ENCODE measurements at places on chromosomes 1 and 21.

GRCh38 chr1:12135612-12136011 is 31.2 kb upstream of the TNFRSF1B start:
- no peak for DNase-seq

DNA sequence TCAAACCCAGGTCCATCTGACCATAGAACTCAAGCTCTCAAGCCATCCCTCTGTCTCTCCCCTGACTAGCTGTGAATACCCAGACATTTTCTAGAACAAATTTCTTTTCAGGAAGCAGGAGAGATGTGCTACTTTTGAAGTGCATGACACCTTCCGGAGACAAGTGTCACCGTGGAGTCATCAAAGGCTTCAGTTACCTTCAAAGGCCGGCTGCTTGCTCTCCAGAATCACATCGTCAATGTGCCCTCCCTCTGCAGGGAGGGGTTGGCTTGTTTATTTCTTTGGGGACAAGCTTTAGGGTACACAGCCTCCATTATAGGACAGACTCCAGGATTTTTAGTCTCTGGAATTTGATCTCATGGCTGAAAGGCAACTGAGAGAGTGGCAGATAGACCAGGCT is 37.7 kb upstream of the IGSF21 start:
- peak; percentile 1 for DNase-seq

GRCh38 chr1:192516776-192517297 is 58.7 kb upstream of the RGS1 start:
- DNase-seq, result peak; percentile 20

- DNase-seq, result no peak
These were observed 11.2 kb downstream of the AGO1 start for GRCh38 chr1:35894183-35894582.

GRCh38 chr1:14896381-14897079 is 257.0 kb upstream of the TMEM51 start:
- DNase-seq, result no peak

DNA sequence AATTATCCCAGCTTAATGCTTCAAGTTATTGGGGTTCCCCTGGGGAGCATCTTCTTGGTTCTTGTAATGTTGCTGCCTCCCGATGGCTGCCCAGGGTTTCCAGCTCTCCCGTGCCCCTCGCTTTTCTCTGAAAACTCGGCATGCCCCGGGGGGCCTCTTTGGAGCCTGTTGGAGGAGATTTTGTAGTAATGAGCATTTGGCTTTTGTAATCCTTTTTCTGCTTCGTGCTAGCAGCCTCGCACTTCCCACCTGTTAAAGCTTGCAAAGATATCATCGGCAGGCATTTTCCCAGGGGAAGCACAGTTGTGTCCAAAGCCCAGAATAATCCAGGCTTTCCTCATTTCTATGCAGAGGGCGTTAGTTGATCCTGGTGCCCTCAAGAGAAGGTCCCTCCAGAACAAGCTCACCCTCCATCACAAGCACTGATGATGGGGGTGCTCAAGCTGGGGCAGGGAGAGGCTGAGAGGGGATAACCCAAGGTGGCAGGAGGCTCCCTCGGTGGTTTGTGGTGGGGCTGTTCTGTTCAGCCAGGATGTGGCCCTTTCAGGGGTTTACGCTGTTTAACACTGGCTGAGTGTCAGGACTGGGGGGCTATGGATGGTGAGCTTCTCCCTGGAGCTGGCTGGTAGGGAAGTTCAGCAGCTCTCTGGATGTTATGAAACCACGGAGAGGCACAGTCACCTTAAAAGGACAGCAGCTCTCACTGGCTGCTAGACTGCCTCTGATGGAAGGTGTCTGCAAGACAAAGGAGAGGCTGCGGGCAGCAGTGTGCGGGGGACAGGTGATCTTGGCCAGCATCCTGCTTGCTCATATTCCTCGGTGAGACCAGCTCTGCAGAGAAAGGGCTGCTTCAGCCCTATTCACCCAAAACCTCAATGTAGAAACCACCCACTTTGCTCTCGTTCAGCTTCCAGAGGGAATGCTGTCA is 477.1 kb upstream of the VAMP3 start:
- DNase-seq, result no peak

DNA sequence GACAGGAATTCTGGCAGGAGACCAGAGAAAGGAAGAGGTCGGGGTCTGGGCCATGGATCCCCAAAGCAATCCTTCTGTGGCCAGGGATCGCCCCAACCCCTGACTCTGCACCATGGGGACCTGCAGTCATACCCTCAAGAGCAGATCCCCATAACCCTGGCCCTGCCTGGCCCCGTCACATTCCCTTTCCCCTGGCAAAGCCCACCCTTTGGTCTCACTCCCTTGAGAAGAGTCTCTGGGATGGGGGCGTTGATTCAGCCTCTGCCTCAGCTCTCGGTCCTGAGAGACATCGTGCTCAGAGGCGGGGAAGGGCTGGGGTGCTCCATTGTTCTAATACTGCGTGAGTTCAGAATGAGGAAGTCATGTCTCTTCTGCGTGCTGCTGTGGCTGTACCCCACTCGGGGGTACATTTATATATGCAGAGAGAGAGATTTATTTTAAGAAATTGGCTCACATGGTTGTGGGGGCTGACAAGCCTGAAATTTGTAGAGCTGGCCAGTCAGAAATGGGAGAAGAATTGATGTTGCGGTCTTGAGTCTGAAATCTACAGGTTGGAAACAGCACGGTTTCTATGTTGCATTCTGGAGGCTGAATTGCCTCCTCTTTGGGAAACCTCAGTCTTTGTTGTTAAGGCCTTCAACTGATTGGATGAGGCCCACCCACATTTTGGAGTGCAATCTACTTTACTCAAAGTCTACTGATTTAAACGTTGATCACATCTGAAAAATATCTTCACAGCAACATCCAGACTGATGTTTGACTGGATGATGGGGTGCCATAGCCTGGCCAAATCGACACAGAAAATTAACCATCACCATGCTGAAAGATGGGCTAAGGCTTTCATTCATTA is 4.2 kb upstream of the PADI2 start:
- no peak for DNase-seq

GRCh38 chr21:40575976-40576375 is 271.0 kb downstream of the DSCAM start:
- DNase-seq, result no peak

DNA sequence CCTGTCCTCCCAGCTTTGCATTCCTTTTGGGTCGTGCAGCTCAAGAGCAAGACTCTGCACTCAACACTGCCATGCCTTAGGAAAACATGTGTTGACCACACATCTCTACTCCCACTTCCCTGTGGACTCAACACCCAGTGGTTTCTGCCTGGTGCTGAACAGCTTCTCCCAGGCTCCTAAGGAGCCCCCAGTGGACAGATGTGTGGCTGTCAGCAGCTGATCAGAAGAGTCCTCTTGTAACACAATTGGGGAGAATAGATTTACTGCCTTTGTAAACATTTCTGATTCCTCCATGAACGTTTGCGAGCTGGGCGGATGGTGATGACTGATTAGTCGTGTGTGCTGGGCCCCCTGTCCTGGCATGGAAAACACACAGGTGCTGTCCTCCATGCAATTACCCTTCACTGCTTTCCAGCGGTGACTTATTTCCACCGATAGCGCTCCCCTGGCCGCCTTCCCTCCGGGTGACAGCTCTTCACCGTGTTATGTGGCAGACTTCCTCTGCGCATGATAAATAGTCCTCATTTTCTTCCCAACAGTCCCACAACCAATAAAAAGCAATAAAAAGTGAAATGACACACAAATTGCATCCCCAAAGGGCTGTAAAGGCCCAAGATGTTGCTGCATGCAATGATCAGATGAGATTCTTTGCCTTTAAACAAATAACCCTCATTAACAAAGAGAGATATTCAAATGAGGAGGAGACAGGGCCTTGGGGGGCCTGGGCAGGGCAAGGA is 249.4 kb upstream of the AJAP1 start:
- DNase-seq, result no peak

GRCh38 chr1:29642519-29642918 is 406.2 kb downstream of the PTPRU start:
- DNase-seq, result no peak

- DNase-seq, result no peak
These were observed 3.3 kb upstream of the CASZ1 start for GRCh38 chr1:10799726-10800125.

DNA sequence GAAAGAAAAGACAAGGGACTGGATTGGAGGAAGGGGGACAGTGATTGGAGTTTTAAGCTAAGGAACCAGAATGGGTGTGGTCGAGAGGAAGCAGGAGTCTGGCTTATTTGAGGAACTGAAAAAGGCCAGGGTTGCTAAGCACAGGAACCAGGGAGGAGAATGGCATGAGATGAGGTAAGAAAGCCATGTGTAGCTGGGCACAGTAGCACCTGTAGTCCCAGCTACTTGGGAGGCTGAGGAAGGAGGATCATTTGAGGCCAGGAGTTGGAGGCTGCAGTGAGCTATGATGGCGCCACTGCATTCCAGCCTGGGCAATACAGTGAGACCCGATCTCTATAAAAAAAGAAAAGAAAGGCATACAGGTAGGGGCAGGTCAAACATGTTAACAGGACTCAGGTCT is 8.1 kb upstream of the KHDRBS1 start:
- DNase-seq, result no peak

- DNase-seq, result no peak
These were observed 34.2 kb downstream of the VWA5B1 start for GRCh38 chr1:20324704-20325406.

DNA sequence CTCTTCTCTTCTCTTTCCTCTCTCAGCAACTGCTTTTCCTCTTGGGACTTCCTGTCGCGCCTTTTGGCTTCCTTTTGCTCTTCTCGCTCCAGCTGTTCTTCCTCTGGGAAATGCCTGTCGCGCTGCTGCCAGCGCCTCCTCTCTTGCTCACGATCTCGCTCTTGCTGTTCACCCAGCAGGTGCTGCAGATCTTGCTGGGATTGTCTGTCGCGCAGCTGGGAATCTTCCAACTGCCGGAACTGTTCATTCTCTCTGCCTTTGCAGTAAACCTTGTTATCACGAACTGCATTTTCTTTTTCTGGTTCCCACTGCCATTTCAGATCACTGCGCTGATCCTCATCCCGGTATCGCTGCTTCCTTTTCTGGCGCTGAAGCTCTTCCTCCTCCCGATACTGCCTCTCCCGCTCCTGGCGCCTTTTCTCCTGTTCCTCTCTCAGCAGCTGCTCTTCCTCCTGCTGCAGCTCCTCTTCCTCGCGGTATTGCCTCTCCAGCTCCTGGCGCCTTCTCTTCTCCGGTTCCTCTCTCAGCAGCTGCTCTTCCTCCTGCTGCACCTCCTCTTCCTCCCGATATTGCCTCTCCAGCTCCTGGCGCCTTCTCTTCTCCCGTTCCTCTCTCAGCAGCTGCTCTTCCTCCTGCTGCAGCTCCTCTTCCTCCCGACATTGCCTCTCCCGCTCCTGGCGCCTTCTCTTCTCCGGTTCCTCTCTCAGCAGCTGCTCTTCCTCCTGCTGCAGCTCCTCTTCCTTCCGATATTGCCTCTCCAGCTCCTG is 5.8 kb downstream of the TCHH start:
- no peak for DNase-seq

DNA sequence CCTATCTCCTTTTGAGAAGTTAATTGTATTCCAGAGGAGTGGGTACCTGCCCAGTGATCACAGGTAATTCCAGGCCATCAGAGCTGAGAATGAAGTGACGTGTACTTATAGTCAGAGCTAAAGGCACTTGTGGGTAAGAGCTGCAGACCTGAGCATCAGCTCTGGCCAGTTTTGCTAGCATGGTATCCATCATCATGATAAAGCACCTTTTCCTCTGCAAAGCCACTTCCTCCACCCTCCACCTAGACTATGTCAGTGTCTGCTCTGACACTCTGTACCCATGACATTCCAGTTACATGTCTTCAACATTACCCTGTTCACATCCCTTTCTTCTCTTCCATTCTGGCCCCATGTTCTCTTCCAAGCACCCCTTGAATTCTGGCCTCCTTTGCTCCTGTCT is 157.3 kb downstream of the GRIK3 start:
- no peak for DNase-seq

- DNase-seq, result no peak
These were observed 214.1 kb upstream of the L1TD1 start for GRCh38 chr1:61980561-61980960.

DNA sequence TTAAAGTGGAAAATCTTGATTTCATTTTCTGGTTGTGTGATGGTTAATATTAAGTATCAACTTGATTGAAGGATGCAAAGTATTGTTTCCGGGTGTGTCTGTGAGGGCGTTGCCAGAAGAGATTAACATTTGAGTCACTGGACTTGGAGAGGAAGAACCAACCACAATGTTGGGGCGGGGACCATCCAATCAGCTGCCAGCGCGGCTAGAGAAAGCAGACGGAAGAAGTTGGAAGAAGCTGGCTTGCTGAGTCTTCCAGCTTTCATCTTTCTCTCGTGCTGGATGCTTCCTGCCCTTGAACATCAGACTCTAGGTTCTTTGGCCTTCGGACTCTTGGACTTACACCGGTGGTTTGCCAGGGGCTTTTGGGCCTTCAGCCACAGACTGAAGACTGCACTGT is 832.6 kb upstream of the TMPRSS15 start:
- DNase-seq, result no peak

DNA sequence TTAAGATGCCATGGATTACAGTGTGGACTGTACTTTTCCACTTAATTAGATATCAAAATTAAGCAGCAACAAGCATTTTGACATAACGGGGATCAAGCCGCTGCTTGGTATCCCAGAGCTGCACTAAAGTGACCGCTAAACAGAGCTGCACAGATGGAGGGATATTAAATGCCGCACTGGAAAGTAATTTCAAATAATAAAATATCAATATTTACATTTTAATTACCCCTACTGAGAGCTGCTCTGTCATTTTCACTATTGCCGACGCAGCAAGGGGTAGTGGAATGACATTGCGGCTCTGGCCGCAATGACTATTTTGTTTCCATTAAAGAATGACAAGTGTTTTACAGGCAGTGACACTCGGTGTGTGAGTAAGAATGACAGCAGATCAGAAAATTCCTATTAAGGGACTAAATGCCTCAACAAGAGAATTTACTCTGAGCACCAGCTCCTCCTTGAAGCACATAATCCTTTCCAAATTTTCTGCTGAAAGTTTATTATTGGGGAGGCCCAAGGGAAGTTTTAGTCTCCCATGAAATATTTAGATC is 109.1 kb upstream of the USH2A start:
- DNase-seq, result no peak

- no peak for DNase-seq
These were observed 52.6 kb downstream of the TRABD2B start for GRCh38 chr1:47944561-47944960.

- DNase-seq, result no peak
These were observed 102.4 kb downstream of the DMRTB1 start for GRCh38 chr1:53561503-53562105.

GRCh38 chr1:942411-942821 is 16.6 kb downstream of the NOC2L start:
- DNase-seq, result no peak

DNA sequence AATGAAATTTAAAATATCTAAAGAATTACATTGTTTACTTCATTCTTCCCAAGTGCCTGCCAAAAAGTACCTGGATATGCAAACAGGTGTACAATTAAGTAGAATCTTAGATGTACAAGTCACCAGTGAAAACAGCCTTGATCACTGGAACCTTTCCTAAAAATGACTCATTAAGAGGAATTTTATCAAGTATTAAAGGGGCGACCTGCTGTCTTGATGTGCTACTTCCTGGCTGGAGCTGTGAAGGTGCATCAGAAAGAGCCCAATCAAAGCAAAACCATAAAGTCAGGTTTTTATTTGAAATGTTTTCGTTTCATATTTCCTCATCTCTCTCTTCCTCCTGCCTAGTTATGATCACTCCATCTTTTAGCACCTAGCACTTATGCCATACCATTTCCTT is 33.4 kb downstream of the IFI44 start:
- no peak for DNase-seq

All from stimulated activated CD4-positive, alpha-beta T cell treated with anti-CD3 and anti-CD28 coated beads, Interleukin-15, amount 100 ng/mL, for 48 hours (primary cell).